Stimulated activated CD4-positive, alpha-beta T cell treated with anti-CD3 and anti-CD28 coated beads, TNF-alpha, amount 100 ng/mL, for 4 hours (primary cell): ENCODE measurements at places on chromosomes 16 and 17.

DNA sequence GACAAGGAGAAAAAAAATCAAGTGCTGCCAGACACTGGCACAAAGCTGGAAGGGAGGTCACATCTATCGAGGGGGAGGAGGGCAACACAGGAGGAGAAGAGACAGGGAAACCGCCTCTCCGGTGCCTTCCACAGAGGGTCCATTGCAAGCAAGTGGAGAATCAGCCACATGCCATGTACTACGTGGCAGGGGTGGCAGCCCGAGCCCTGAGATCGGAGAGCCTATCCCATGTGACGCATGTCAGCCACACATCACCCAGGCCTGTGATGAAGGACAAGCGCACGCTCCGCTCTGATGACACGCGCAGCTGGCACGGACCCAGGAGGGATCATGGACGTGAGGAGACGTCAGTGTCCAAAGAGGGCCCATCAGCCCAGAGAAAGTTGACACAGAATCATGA is 30.1 kb downstream of the ADCY9 start:
- no peak for DNase-seq

- no peak for DNase-seq
Measured at GRCh38 chr17:44044071-44044470, 22.4 kb downstream of the LSM12 start.

- peak; percentile 44 for DNase-seq
Measured at GRCh38 chr16:22192261-22193062, 13.6 kb upstream of the EEF2K start.

- peak; percentile 72 for DNase-seq
Measured at GRCh38 chr17:8073627-8074484, 13.7 kb downstream of the ALOX12B start.

DNA sequence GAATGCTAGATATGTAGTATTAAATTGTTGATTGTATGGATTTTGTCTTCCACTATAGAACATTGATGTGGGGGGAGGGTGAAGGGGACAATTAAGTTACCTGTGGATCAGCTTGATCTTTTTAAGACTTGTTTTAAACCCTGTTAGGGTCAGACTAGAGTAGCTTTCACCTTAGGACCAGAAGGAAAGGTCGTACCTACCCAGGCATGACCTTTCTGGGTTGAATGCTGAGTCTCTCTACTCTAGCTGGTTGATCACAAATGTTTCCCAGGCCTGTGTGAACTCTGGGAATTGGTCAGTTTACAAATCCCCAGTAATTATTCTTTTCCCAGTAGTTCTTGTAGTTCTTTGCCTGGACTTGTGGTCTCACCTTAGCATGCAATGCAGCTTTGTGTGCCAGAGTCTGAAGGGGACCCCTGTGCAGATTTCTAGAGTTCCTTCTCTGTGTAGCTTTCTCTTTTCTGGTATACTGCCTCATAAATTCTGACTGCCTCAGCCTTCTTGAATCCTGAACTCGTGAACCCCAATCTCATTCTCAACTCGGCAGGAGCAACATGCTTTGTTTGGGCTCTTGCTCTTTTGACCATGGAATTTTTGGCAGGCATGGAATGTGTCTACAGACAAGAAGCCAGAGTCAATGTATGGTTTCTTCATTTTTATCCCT is 54.1 kb downstream of the VMP1 start:
- DNase-seq = no peak

- DNase-seq = no peak
Measured at GRCh38 chr16:2953706-2954627, 10.1 kb upstream of the KREMEN2 start.

GRCh38 chr17:56367366-56367765 is 214.1 kb downstream of the ANKFN1 start:
- DNase-seq = no peak

DNA sequence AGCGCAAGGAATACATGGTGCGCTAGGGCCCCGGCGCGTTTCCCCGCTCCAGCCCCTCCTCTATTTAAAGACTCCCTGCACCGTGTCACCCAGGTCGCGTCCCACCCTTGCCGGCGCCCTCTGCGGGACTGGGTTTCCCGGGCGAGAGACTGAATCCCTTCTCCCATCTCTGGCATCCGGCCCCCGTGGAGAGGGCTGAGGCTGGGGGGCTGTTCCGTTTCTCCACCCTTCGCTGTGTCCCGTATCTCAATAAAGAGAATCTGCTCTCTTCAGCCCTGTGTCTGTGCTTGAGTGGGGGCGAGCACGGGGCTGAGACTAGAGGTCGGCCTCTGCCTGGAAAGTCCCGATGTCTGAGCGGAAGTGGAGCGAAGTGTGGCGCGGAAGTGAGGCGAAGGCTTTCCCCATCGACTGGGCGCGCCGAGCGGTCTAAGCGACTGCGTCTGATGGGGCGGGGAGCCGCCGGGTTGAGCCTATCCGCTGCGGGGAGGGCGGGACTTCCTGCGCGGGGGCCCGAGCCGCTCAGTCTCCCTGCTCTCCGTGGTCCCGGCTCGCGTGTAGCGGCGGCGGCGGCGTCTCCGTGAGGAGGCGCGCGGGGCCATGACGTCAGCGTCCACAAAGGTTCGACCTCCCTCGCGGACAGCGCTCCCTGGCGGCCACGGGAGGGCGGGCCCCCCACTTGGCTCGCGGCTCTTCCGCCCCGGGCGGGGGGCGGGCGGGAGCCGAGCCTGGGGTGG is 2.0 kb downstream of the RNASEK start:
- peak; percentile 95 for DNase-seq

- DNase-seq = no peak
Measured at GRCh38 chr16:5010576-5011329, 23.0 kb downstream of the NAGPA start.

GRCh38 chr17:11170881-11171280 is 70.1 kb upstream of the SHISA6 start:
- no peak for DNase-seq

DNA sequence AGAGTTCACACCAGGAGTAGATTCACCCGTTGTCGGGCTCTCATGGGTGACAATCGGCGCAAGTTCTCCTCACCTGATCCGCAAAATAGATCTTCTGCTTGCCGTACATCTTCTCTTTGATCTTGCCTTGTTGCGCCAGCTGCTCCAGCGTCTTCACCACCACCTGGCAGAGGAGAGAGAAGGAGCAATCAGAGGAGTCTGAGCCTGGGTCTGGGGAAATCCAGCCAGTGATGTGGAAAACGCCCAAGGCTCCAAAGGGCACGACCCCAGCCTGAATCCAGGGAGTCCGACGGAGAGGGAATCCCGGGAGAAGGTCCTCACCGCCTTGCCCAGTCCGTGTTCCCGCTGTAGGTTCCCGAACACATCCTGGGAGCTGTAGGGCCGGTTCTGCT is 393 bp downstream of the PSMC3IP start:
- DNase-seq = no peak

- DNase-seq = no peak
Measured at GRCh38 chr16:29675811-29676643, 3.0 kb upstream of the QPRT start.

DNA sequence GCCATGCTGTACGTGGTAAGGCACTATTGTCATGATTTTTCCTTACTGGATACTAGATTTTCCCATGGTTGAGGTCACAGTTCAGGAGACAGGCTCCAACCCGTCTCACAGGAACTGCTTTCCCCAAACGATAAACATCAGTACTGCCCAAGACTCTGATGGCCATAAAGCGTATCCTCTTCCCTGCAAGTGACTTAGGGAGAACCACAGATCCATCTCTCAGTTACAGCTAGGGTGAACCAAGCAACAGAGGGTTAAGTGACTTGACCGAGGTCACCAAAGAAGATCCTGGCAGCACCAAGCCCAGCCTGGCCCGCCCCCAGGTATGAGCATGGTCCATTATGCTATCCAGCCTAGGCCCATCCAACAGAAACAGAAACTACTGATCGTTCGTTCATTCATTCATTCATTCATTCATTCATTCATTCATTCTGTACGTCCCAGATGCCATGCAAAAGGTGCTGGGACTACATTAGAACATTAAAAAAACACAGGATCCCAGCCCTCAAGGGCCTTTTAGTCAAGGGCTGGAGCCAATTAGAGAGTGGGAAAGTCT is 31.0 kb downstream of the MYH11 start:
- no peak for DNase-seq

- no peak for DNase-seq
Measured at GRCh38 chr16:84724606-84725309, 25.0 kb downstream of the USP10 start.

DNA sequence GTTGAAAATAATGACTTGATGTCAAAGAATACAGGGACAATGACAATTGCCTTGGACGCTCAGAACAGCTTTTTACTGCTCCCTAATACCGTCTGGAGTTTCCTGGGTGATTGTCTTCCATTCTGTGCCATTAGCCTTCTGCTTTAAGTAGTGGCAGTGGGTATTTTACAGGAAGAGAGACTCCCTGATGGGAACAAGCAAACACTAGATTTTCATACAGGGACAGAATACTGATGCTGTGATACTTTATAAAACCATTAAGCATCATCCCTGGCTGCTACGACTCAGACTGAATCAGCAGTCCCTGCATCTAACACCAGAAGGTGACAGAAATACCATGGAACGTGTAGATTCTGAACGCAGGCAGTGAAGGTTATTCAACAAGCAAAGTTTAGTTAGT is 635.4 kb upstream of the GOT2 start:
- DNase-seq = no peak

GRCh38 chr17:2940352-2940751 is 123.1 kb downstream of the OR1D5 start:
- DNase-seq = no peak

GRCh38 chr17:17020821-17021193 is 21.4 kb upstream of the MPRIP start:
- DNase-seq = no peak

GRCh38 chr16:11047057-11047456 is 102.7 kb downstream of the CLEC16A start:
- DNase-seq = no peak

DNA sequence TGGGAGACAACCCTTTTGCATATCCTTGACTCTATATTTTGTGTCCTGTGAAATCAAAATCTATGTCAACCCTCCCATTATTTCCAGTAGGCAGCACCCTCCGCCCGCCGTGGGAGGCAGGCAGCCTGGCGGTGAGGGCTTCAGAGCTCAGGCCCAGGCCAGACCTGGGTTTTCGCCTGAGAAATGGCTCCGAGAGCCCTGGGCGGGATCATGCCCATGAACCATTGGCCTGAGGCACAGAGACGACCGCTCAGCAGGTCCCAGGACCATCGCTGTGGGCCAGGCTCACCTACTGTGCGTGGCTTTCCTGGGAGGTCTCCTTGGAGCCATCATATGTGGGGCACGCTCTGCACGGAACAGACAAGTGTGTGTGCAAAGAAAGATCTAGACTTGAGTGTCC is 6.3 kb upstream of the SLC38A8 start:
- DNase-seq = no peak

DNA sequence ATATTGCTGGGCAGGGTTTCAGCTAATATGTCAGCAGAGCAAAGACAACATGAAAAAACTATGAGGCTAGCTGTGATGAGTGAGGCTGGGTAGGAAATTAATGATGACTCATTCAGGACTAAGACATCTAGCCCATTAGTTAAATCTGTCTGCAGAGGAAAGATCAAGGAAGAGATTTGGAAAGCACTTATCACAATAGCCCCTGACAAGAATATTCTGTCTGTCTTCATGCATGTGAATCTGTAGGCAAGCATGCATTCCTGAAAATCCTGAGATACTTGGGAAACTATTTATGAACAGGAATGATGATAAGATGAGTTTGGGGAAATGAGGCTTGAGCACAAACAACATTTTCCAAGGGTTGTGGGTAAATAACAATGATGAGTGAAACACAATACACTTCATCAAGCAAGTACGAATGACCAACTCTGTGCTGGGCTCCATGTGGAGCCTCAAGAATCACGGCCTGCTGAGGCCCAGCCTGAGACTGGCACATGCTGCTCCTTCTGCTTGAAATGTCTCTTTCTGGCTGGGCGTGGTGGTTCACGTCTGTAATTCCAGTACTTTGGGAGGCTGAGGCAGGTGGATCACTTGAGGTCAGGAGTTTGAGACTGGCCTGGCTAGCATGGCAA is 96.5 kb upstream of the ASIC2 start:
- no peak for DNase-seq

GRCh38 chr16:67240506-67240905 is 6.8 kb downstream of the FHOD1 start:
- no peak for DNase-seq

- DNase-seq = no peak
Measured at GRCh38 chr16:67966549-67967182, 1.8 kb downstream of the SLC12A4 start.

- DNase-seq = no peak
Measured at GRCh38 chr16:25413975-25414374, 156.3 kb upstream of the ZKSCAN2 start.

- DNase-seq = no peak
Measured at GRCh38 chr17:46061435-46061834, 62.4 kb downstream of the STH start.

DNA sequence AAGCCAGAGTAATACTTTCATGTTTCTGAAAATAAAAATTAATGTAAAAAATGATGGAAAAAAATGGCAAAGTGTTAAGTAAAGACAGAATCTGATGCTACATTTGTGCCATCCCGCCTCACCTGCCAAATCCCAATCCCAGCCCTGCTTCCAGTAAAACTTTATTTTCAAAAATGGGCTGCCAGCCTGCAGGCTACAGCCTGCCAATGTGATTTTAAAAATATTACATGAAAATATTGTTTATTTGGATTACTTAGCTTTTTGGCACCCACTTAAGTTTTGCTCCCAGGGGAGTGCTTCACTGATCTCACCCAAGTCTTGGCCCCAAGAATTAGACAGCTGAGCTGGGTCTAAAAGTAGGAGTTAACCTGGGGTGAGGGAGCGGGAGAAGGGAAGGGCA is 112.8 kb downstream of the C16orf78 start:
- no peak for DNase-seq

DNA sequence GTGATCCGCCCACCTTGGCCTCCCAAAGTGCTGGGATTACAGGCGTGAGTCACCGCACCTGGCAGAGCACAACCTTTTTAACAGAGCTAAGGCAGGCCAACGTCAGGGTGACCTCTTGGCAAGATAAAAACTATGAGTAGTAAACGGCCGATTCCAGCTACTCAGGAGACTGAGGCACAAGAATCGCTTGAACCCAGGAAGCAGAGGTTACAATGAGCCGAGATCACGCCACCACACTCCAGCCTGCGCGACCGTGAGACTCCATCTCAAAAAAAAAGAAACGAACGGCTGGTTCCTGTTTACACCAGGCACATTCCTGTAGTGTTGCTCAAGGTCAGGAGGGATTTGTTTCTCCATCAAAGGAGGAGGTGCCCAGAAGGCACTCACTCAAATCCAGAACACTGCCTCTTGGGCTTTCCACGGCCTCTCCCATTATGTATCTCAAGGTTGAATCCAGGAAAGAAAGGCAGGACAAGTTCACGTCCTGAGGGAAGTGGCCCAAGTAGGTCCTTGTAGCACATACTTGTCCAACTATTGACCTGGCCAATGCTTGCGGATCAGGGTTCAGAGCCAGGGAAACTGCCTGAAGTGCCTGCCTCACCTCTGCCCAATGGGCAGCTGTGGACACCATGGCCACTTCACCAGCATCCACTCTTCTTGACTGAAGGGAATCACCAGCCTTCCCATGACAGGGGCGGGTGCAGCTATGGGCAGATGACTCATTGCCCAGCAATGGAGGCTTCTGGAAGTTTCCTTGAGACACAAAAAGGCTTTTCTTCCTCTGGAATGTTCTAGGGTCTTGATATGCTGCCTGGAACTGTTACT is 13.5 kb downstream of the KNOP1 start:
- no peak for DNase-seq
